T-helper 9 cell (primary cell): ENCODE measurements at places on chromosomes 16 and 17.

DNA sequence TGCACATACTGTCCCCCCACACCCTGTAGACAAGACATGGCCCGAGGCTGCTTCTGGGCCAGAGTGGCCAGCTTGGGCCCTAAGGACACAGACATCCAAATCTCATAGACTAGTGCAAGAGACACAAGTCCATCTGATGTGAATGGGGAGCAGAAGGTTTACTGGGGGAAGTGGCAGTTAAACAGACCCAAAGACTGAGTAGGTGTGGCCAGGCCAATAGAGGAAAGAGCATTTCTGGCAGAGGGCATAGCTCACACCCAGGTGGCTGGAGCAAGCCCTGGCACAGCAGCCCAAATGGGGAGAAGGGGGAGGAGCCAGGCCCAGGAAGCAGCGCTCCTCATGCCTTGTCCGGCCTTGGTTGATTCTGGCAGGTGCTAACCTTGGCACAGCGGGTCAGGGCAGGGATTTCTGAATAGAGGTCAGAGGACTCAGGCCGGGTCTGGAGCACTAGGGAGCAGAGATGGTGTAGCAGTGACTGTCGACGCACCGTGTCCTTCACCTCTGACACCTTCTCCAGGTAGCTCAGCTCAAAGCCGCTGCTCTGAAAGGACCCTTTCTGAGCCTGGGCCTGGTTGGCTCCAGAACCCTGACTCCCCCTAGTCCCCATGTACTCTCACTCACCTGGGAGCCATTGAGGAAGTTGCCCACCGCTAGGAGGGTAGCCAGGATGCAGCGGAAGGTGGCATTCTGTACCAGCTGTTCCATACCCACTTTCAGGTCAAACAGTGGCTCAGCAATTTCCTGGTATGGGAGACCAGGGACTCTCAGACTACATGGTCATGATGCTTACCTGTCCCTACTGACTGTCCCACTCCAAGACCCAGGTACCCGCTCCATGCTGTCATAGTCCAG is 4.1 kb downstream of the TMEM208 start:
- DNase-seq = no peak

- DNase-seq = no peak
These were observed 3.9 kb downstream of the APRT start for GRCh38 chr16:88807626-88808453.

- DNase-seq = no peak
These were observed 1.4 kb upstream of the CTRB2 start for GRCh38 chr16:75208242-75208825.

- no peak for DNase-seq
These were observed 109.4 kb upstream of the GSE1 start for GRCh38 chr16:85503679-85504231.

GRCh38 chr17:43350888-43351361 is 47.9 kb upstream of the ARL4D start:
- no peak for DNase-seq

DNA sequence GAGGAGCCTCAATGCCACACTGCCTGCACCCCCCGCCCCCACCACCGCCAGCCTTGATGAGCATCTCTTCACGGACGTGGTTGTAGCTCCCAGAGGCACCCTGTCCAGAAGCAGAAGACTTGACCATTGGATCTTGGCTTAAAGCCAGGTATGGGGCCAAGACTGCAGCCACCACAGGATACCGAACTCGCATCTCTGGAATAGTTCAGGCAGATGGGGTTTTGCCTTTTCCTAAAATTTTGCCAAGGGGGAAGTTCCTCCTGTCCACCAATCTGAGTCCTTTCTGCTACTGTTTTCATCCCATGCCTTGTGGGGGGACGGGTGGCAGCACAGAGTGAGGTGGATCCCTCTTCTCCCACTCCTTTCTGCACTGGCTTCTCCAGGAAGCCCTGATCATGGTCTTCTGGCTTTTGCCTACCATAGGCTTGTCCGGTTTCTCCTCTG is 939 bp downstream of the CORO6 start:
- no peak for DNase-seq

DNA sequence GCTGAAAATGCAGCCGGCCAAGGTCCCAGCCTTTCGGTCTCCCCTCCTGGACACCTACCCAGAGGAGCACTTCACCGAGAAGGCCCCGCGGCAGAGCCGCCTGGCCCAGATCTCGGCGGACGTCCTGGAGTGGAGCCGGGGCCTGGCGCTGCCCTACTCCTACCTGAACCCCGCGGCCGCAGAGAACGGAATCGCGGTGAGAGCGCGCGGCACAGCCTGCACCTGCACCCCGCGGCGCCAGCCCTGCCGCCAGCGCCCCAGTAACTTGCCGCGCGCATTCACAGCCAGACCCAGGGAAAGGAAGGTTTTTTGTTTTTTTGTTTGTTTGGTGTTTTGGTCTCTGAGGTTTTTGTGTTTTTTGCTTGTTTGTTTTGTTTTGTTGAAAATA is 15.2 kb downstream of the ALOX12B start:
- no peak for DNase-seq

DNA sequence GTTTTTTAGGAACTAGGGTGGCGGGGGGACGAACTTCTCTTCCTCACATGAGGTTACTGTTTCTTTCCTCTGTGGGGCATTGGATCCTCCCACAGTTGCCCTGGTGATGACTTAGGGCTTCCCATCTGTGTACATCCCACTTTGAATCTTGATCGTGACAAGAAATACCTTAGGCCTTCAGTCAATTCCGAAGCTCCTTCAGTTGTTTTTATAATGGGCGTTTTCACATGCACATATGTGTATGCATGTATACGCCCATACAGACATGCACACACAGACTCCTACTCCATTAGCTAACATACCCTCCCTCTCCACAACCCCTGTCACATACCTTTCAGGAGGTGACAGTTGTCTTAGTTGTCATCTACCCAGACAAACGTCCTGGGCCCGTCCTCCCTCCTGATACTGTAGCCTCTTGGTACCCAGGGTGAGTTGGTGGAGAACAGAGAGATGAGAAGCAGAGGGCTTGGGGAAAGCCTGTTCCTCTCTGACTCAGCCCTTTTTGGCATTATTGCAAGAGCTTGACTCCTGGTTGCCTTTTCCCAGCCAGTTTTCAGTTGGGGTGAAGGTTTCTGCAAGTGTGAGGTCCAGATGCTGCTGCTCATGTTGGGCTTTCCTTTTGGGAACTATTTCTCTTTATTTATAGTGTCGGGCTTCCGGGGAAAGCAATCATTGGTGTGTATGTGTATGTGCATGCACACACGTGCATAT is 2.2 kb upstream of the AOC2 start:
- DNase-seq = no peak

DNA sequence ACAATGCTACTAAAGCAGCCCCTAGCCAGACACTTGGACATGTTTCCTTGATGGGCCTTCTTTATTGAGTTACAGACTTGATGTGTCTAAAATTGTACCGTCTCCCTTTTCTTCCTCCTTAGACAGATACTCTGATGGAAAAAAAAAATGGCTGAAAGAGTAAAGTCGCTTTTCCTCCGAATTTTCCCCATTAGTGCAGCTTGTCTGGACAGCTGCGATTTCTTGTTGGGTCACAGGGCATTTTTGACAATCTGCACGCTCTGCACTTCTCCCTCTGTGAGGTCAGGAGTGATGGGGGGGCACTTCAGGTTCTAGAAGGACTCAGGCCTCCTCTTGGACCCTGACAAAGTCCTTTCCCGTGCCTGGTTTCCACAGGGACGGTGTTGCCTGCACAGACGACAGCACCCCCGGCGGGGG is 968 bp upstream of the PRKAR1A start:
- no peak for DNase-seq

DNA sequence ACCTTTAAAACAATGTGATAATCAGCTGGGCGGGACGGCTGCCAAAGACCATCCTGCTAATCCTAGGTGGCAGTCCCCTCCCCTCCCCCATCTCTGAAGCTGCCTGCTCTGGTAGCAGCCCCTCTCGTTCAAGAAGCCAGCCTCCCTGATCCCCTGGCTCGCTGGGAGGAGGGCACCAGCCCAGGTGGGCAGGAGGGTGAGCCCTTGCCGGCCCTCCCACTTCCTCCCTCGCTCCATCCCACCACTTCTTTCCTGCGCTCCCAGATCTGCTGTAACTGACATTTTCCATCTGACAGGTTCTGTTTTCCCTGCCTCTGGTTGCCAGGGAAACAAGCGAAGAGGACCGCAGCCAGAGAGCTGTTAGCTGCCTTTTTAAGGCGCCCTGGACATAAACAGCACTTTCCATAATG is 155.7 kb upstream of the TNRC6C start:
- no peak for DNase-seq

DNA sequence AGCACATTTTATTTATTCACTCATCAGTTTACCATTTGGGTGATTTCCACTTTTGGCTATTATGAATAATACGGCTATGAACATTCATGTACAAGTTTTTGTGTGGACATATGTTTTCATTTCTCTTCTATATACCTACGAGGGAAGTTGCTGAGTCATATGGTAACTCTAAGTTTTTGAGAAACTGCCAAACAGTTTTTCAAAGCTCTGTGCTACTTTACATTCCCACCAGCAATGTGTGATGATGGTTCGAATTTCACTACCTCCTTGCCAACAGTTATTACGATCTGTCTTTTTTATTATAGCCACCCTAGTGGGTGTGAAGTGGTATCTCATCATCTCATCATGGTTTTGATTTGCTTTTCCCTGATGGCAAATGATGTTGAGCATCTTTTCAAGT is 63.7 kb upstream of the MRTFB start:
- DNase-seq = no peak

DNA sequence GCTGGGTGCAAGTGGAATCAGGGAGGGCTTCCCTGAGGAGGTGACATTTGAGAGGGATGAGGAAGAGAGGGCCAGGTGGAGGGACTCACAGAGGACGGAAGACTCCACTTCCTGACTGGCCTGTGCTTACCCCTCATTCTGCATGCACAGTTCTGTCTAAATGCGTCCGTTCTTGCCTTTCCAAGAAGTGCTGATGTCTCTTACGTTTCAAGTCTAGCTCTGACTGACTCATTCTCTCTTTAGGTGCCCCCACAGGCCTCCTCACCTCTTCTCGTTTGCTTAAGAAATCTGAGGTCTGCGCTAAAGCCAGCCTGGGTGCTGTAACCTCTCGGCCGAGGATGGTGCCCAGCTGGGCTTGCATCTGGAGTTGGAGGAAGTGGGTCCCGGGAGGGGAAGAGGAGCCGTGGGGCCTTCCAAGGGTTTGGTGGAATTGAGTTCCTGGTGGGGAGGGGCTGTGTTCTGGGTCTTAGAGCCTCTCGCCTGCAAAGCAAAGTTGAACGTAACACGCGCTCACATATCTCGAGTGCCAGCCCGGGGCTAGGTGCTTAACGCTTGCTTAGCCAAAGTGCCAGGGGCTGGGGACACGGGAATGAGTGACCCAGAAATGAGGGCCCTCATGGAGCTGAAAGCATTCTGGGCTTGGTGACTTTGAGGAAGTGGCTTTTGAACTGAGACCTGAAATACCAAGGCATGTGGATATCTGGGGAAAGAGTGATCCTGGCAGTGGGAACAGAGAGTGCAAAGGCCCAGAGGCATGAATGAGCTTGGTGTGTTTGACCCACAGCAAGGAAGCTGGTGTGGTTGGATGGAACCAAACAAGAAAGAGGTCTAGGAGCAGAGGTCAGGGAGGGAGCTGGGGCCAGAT is 4.8 kb downstream of the IL4R start:
- no peak for DNase-seq
